Spinal cord (tissue), 10 donors: ENCODE measurements at places on chromosomes 4 and X.

- no peak for DNase-seq
These were observed 44.7 kb downstream of the PRPS1 start for GRCh38 chrX:107672955-107673378.

DNA sequence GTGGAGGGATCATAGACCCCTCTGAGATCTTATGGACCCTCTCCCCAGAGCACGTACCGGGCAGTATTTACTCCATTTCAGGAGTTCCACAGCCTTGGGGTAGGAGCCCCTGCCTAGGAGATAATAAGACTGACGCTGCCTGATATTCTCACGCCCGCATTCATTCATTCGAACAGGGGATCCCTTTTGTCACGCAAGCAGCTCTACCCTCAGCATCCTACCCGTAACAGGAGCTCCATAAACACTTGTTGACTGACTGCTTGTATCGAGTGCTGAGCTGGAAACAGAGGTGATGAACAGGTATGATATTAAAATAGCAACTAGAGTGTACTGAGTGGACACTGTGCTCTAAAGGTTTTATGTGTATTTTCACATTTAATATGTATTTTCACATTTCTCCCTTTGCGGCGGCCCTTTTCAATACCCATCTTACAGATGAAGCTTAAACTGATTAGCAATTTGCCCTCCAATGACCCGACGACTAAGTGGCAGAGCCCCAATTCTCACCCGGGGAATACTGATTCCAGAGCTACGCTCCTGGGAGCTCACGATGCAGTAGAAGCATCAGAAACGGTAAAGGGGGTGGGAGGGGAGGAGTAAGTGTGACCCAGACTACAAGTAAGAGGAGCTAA, 888 bp downstream of the RAB28 start:
- DNase-seq, result peak; percentile 46

DNA sequence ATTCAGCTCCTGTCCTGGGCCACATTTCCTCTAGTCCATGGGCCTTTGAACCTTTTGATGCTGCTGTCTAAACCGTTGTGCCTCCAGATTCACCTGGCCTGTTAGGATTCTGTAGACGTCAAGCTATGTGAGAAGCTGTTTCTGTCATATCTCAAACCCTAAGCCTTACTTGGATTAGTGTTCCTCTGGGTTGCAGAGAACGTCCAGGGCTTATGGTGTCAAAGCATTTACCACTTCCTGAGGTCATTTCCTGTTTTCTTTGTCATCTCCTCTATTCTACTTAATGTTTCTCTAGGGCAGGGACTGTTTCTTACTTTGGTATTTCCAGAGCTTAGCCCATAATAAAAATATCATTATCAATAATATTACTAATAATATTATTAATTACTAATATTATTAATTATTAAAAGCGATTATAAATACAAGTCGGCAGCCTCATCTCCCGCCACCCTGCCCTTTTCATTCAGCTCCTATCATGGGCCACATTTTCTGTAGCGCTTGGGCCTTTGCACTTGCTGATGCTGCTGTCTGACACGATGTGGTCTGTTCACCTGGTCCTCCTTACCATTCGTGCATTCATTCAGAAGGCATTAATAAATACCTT, 19.1 kb downstream of the PRIMPOL start:
- no peak for DNase-seq

GRCh38 chr4:139311909-139312308, 9.6 kb upstream of the NDUFC1 start:
- no peak for DNase-seq

- DNase-seq, result no peak
These were observed 89.0 kb downstream of the SPRY1 start for GRCh38 chr4:123485601-123486000.

DNA sequence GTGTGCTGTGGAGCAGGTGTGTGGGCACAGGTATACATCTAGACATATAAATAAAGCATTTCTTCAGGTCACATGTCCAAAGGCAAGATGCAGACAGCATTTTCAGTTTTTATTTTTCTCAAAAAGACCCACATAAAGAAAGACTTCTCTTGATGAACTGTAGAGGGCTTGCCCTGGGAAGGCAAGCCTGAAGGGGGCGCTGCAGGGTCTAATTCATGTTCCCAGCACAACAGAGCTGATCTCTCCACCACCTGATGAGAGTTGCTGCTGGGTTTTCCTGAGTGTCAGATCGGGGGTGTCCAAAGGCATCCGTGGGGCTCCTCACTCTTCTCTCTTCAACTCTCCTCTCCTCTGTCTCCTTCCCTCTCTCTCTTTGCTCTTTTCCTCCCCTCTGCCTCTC, 26.6 kb downstream of the ADRA2C start:
- no peak for DNase-seq

GRCh38 chr4:152992466-152992865, 56.3 kb downstream of the FHDC1 start:
- no peak for DNase-seq

DNA sequence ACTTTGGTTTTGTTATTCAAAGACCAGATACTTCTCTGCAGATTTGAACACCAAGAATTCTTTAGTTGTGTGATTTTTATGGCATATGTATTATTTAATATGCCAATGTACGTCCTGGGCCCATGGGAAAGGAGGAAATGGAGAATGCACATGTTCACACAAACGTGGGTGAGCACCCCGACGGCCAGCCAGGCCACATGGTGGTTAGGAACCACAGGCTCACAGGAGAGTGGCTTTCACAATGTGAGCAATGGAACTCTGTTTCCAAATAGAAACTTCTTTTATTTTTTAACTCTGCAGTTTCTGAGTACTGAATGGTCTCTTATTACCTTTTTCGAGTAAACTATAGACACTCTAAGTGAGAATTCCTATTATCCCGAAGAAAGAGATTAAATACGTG, 58.0 kb upstream of the UNC5C start:
- DNase-seq, result no peak

DNA sequence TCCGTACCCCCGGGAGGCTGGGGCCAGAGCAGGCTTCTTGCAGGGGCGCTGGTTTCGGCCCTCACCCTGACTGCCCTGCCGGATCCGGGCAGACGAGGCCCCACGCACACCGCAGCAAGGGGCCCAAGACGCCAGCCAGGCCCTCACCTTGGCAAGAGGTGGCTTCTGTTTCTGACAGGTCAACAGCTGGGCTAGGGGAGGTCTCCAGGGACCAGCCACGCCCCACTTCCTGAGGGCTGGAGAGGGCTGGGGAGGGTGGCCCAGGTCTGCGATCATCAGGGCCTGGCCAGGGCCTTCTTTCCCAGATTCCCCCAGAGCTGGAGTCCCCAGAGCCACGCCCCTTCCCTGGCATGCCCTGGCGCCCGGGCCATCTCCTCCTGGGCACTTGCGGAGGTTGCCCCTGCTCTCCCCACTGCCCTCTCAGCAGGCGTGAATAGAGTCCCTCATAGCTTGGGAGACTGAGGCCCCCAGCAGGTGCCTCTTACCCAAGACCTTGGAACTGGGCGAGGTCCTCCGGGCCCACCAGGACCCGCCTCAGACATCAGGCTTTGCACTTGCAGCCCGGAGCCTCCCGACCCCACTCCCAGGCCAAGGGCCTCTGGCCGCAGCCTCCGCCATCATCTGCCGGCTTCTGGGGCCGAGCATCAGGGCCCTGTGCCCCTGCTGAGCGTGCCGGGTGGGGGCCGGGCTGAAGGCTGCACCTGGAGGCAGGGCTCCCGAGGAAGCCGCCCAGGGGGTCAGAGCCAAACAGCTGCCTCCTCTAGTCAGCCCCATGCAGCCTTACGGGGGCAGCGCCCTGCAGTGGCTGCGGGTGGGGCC, 6.3 kb upstream of the FGFR3 start:
- DNase-seq, result no peak

DNA sequence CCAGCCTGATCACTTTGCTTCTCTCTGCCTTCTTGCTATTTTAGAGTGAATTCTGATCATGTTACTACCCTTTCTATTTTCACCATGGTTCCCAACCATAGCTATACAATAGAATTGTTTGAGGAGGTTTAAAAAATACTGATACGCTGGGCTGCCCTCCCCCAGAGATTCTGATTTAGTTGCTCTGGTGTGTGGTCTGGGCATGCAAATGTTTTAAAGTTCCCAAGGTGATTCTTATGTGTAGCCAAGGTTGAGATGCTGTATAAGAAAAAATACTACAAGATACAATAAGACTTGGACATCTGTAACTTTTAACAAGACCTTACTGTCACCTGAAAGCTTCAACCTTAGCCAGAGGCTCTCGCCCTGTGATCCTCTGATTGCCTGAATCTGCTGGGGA, 22.2 kb upstream of the INTS6L start:
- DNase-seq, result no peak

GRCh38 chr4:55178226-55179005, 53.0 kb upstream of the KDR start:
- DNase-seq, result no peak

DNA sequence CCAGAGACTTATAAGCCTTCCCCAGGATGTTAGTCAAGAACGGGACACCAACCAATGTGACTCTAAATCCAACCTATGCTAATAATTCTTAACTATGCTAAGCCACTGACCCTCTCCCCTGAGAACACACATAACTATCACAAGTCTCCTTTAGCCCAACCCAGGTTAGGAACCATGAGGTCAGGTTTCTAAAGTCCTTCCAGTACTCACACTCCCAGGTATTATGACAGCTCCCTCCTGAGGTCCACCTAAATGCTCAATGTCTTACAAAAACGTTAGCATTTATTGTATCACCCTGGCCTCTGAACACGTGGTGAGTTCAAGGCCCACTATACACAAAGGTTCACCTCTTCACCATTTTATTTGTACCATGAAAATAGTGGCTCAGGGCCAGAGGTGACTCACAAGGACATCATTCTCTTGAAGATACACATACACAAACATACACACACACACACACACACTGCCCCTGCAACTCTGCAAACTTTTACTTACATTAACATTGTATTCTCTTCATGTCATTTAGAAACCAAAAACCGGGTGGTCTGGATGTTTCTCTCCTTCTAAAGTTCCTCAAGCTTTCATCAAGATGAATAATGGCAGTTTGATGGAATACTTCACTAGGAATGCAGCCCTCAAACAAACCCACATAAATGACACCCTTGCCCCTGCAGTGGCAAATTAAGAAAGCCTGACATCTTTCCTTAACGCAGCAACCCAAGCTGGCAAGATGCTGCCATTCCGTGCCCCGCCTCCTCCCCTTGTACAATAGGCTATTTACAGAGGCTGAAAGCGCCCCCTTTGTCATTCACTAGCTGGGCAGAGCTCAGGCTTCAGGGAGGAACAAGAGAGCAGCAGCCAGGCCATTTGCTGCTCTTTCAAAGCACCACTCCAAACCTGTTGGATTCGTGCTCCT, 17.7 kb downstream of the ACSL1 start:
- peak; percentile 87 for DNase-seq

DNA sequence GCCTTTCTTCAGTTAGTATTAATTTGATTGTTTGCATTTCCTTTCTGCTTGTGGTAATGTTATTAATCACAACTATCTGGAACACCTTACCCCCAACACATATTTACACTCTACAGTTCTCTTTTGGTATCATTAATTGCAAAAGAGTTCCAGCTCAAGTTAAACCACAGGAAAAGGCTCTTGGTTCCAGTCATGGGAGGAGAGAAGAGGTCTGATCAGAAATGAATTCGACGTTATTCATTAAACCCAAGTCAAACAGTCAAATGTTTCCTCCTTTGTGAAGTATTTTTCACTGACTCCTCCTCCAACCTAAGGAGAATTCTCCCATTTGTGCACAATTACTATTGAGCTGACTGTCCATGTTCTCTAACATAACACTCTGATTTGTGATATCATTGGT, 91.4 kb downstream of the SLC39A8 start:
- DNase-seq, result no peak

DNA sequence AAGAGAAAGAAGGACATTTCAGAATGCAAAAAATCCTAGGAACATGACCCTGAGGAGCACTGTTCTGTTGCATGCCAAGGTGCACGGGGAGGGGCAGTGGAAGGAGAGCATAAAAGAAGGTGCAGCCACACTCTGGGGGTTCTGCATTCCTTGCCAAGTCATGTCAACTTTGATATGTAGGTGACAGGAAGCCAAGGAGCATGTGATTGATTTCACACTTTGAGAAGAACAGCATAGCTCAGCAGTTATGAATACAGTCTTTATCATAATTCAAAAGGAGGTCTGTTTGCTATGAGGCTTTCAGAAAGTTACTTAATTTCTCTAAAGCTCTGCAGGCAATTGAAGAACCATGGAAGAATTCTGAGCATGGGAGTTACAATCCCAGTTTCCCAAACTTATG, 50.6 kb downstream of the SCFD2 start:
- no peak for DNase-seq

GRCh38 chr4:5224340-5224739, 173.1 kb downstream of the STK32B start:
- no peak for DNase-seq

DNA sequence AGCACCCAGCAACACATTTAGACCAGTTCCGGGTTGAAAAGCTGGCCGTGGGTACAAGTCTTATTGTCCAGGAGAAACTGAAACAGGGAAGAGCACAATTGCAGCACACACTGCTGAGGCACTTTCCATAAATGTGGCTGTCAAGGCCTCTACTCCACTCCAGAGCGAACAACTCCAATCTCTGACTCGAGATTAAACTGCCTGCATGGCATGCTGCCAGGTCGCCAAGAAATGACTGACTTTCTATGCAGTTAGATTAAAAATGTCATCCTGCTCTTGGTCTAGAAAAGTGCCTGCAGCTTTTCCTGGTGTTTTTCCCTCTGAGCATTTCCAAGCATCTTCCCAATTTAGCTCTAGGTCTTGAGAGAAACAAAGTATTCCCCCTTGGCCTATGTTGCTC, 260.6 kb upstream of the EMCN start:
- DNase-seq, result no peak

DNA sequence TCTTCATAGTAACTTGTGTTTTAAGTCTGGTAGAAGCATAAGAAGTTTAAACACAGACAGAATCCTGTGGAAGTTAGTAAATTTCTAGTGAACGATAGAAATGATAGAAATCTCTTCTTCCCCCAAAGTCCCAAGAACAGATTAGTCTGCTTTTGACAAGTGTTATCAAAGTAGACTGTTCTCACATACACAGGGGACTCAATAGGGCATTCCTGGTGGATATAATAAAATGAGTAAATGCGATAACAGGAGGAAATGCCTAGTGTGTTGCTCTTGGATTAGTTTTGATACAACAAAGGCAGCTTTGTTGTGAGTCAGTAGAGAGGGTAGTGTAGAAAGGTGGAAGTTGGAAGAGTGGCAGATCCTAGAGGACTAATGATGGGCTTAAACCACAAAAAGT, 43.5 kb downstream of the CLCN3 start:
- no peak for DNase-seq

DNA sequence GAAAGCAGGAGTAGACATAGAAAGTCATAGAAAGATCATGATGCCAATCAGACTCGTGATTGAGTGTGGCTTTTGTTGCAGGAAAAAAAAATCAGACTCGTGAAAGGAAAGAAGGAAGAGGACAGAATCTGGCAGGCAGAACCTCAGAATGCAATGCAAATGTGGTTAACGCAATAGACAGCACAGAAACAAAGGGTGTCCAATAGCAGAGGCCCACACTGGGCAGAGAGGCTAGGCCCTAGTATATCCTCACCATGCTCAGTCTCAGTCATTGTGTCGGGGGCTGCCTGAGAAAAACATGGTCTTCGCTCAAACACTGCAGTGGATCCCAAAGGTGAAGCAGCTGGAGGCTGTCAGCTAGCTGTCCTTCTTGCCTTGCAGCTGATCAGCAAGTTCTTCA, 102.8 kb upstream of the MAOA start:
- no peak for DNase-seq
